ENCODE measurements at places on chromosomes 13 and 19.

DNA sequence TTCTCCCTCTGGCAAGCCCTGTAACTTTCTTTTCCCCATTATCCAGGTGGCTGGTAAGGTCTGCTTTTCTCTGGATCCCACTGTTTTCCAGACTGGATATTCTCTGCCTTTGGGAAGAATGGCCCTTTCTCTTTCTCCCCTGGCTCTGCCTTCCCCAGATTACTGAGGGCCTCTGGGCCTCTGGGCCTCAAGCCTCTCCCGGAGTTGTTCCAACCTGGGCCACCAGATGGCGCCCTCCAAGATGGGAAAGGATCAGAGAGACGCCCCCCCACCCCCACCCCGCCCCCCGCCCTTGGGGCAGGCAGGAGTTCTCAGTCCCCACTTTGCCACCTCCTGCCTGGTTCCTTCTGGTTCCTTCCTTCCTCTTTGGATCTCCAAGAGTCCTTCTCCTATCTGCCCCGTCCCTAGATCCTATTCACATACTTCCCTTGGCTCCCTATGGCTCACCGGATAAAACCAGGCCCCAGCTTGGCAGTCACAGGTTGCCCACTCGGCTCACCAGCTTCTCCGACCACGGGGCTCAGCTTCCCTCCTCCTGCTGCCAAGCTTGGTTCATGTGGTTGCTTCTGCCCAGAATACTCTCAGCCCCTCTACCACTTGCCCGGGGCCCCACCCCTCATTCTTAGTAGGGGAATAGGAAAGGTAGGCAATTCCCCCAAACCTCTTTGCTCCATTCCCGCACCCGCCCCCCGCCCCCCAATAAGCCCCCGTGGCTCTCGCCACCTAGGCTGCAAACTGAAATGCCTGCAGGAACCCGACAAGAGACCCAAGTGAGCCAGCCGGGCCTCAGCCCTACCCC, 13.1 kb downstream of the EPS8L1 start:
- peak; percentile 65 for DNase-seq

DNA sequence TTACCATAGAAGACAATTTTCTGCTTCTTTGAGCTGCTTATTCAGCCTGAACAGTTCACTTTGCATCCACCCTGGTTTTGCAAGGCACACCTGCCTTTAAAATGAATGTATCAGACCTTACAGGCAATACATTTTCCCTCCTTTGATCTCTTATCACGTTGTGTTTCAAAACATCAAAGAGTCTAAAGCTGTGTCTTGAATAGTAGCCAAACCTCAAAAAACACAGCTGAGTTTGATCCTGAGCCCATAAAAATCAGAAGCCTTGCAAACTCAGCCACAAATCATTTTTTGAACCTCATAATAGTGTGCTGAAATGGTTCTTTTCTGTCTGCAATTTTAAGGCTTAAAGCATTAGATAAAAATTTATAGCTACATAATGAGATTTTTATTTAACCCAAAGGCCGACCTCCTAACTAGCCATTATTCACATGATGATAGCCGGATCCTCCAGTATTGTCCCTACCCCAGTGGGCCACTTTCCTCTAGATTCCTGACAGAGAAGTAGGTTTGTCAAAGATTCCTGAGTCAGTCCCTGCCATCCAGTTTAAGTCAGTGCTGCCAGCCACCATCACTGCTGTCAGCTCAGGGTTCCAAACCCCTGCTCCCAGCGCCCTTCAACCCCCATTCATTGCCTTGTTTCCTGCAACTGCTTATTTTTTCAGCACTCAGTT, 71.8 kb downstream of the CAB39L start:
- DNase-seq: no peak

DNA sequence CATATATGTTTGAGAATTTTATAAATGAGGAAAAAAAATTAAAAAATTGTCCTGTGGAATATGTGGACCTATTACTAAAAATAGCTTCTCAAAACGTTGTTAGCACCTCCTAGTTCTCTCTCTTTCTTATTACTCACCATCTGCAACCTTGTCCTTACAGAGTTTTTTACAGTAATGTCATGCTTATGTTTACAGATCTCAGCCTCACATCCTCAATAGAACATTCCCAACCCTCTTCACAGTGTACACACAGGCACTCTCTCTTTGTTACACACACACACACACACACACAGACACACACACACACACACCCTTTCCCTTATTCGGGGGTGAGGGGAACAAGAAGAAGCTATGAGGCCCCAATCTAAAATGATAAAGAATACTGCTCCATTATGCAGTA, 197.7 kb downstream of the SLITRK6 start:
- DNase-seq: no peak

- no peak for DNase-seq
These were observed 15.7 kb downstream of the NOSIP start for GRCh38 chr19:49564616-49565045.

GRCh38 chr19:4369888-4370260, 26.5 kb downstream of the MPND start:
- DNase-seq: peak; percentile 35

DNA sequence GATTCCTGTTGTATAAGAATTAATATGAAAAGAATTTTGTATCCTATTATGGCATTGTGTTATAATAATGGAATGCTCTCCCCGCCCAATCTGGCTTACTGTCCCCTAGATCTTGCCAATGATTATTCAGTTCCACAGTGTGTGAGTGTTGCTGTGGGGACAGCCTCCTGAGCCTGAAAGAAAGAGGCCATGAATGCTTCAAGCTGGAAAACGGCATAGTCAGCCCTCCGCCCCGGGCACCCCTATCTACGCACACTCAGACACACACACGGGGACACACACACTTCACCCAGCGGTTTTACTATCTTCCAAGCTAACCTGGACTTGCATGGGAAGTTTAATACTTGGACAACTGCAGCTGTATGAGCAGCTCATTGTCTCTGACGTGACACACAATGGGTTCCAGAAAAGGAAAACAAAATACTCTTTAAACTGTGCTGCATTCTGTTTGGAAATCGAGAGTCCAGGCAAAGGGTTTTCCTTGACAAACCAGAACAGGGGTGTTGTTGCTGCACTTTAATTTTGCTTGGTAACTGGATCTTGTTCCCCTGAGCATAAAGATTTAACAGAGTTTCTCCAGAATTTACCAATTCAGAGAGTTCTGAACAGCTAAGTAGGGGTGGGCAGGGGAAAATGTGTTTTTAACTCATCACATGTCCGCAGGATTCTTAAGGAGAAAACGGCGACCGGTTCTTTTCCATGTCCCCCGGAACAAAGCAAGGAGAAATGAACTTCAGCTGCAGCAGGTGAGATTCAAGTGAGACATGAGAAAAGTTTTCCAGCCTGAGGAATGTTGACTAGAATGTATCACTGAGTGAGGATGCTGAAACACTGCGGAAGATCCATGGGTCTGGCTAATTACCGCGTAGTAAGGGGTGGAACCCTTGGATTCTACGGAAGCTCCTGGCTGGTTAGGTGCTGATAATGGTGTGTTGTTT, 472.9 kb downstream of the FOXO1 start:
- DNase-seq: no peak

- no peak for DNase-seq
These were observed 576.7 kb upstream of the PCDH9 start for GRCh38 chr13:67806796-67807195.

DNA sequence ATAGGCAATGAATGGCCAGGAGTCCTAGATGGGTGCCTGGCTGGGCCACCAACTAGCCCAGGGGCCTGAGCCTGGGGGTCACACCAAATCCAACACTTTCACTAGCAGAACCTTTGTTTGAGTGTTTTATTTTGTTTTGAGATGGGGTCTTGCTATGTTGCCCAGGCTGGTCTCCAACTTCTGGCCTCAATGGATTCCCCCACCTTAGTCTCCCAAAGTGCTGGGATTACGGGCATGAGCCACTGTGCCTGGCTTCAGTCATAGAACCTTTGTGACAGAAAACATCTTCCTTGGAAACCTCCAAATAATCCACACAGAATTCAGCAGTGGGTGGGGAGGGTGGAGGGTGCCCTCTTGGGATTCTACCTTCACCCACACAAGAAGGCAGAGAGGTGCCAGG, 6.1 kb downstream of the PRKACA start:
- no peak for DNase-seq

GRCh38 chr13:79946556-79946955, 394.4 kb downstream of the SPRY2 start:
- DNase-seq: no peak

GRCh38 chr19:38333245-38333644, 2.4 kb upstream of the CATSPERG start:
- no peak for DNase-seq

DNA sequence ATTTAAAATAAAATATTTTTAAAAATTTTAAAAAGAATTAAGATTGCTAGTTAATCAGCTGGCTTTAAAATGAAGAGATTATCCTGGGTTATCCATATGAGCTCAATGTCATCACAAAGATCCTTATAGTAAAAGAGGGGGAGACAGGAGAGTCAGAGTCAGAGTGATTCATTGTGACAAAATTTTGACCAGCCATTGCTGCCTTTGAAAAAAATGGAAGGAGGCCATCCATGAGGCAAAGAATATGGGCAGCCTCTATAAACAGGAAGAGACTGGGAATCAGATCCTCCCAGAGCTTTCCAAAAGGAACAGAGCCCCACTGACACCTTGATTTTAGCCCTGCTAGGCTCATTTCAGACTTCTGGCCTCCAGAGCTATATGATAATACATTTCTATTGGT, 9.3 kb upstream of the RUBCNL start:
- no peak for DNase-seq

- no peak for DNase-seq
These were observed 24.5 kb upstream of the CYSLTR2 start for GRCh38 chr13:48629277-48629676.

DNA sequence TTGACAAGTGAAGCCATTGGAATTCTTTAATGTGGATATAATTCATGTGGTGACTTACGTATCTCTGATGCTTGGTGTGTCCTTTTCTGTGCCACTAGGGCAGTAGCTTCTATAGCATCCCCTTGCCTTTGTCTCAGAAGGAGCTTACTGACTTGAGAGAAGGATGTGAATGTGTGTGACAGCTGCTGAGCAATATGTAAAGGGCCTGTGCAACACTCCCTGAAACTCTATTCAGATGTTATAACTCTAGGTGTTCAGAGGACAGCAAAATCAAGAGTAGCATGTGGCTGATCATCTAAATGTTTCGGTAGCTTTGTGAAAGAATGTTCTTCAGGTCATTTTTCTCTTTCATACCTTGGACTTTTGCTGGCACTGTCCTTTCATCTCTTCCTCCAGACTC, 189.5 kb downstream of the LMO7 start:
- no peak for DNase-seq

- peak; percentile 74 for DNase-seq
These were observed 19.3 kb upstream of the DPP9 start for GRCh38 chr19:4742723-4743646.

DNA sequence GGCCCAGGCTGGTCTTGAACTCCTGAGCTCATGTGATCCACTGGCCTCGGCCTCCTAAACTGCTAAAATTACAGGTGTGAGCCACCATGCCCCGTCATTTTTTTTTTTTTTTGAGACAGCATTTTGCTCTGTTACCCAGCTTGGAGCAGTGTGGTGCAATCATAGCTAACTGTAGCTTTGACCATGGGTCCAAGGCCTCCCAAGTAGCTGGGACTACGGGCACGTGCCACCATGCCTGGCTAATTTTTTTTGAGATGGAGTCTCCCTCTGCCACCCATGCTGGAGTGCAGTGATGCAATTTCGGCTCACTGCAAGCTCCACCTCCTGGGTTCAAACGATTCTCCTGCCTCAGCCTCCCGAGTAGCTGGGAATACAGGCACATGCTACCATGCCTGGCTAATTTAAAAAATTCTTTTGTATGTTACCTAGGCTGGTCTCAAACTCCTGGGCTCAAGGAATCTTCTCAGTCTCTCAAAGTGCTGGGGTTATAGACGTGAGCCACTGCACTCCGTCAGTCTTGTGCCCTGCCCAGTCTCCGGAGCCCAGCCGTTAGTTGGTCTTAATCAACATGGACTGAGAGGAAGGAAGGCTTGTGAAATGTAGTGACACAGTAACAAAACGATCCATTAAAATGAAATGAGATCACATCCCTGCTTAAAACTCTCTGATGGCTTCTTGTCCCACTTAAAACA, 1.4 kb upstream of the LRG1 start:
- DNase-seq: no peak

DNA sequence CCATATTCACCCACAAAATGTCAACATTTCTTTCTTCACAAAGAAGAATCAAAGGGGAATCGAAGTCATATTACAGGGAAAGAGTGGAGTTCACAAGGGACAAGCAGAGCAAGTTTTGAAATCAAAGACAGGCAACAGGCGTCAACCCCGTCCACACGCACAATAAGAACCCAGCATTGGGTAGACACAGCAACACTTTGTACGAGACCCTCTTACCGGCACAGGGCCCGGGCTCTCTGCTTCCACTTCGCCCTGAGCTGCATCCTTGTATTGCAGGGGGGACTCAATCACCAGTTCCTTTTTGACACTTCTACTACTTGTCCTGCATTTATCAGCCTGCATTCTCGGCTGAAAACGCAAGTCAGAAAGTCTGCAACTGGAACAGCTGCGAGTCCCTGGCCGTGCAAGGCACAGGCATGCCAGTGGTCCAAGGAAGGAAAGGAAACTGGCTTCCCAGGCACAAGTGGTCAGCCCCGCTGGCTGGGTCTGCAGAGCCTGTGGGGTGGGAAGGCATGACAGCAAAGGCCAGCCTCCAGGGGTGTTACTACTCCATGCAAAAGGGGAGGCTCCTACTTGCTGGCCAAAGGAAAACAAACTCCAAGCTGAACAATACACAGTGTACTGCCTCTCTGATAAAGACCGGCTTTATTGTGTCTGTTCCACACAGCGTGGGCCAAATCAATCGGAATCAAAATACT, at the start of gene DOCK9:
DOCK9 (minus strand) TSS at position 497 of the 698 bp plus-strand sequence; CDS start at position 342, 155 bp downstream.
- DNase-seq: no peak

GRCh38 chr19:19750842-19751790, 18.2 kb upstream of the ZNF14 start:
- no peak for DNase-seq

DNA sequence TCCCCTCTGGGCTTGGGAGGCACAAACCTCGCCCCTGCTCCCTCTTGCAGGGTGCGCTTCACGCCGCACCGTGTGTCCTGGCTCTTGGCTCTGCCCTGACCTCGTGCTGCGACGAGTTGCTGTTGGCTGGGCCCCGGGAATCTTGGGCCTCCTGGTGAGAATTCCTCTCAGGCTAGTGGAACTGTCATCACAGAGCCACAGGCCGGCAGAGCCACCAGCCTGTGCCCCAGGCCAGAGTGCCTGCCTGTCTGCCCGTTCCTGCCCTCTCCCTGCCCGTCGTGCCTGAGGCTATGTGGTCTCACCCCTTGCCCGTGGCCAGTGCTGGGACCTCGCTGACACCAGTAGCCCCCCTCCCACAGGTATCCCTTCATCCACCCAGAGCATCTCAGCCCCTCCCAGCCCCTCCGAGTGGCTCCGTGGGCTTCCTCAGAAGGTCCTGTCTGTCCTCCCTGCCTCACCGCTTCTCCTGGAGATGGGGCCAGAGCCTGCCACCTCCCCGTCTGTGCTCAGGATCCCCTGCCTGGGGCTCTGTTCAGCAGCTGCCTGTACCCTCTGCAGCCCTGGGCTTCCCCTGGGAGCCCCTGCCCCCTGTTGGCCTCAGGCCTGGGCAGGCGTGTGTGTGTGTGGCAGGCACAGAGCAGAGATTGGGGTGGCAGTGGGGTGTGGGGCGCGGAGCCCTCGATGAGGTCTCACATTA, 13.3 kb downstream of the NDUFB7 start:
- DNase-seq: no peak

- DNase-seq: peak; percentile 66
These were observed 9.0 kb upstream of the ACSBG2 start for GRCh38 chr19:6126335-6126974.

- DNase-seq: peak; percentile 93
These were observed 109.6 kb downstream of the ZAR1L start for GRCh38 chr13:32205431-32206096.

Data from NCI-H524 (cell line).